ENCODE measurements at places on chromosomes 1 and 21. TPM values are rescaled to one million over a fixed set of nuclear protein-coding genes. Genes with fewer than 3 reads are reported as not detected.

Gene PRKCZ
- 2.8 TPM for total RNA-seq

Gene SPATA46
- total RNA-seq = not detected

Gene KCNAB2
- 1.3 TPM for total RNA-seq

GRCh38 chr21:20703112-20703767, 295.0 kb upstream of the NCAM2 start:
- H3K36me3 ChIP-seq = no peaks in the 10 kb centered on the region
- H3K4me1 ChIP-seq = no peaks in the 10 kb centered on the region
- no peak overlapping the region for H3K27ac ChIP-seq
- H3K4me3 ChIP-seq = no peak overlapping the region
- no peak for DNase-seq

GRCh38 chr21:42405064-42406013, 1.6 kb downstream of the UBASH3A start:
- no peaks in the 10 kb centered on the region for H3K4me1 ChIP-seq
- DNase-seq = no peak
- H3K27me3 ChIP-seq = peaks cover 8% of the 10 kb centered on the region
- no peaks in the 10 kb centered on the region for H3K36me3 ChIP-seq
- no peak overlapping the region for H3K27ac ChIP-seq

DNA sequence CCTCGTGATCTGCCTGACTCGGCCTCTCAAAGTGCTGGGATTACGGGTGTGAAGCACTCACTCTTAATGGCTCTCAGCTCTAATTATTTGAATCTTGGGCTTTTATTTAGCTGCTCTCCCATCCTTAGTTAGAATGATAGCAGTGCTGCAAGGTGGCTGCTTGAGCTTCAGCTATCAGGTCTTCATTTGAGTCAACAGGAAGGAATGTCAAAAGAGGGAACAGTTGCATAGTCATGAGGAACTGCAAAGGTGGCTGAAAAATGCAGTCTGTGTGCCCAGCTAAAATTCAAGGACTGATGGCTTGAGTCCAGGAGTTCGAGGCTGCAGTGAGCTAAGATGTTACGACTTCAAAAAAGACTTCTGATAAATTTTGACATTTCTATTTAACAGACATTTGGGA, 55.6 kb downstream of the UCK2 start:
- H3K36me3 ChIP-seq = no peaks in the 10 kb centered on the region
- no peak overlapping the region for H3K4me3 ChIP-seq
- no peaks in the 10 kb centered on the region for H3K27me3 ChIP-seq
- DNase-seq = no peak
- H3K27ac ChIP-seq = no peak overlapping the region
